Esophagus squamous epithelium (tissue), 5 donors: ENCODE measurements at places on chromosomes 3 and 15.

GRCh38 chr3:138389144-138389601 is 40.8 kb downstream of the MRAS start:
- DNase-seq: no peak

DNA sequence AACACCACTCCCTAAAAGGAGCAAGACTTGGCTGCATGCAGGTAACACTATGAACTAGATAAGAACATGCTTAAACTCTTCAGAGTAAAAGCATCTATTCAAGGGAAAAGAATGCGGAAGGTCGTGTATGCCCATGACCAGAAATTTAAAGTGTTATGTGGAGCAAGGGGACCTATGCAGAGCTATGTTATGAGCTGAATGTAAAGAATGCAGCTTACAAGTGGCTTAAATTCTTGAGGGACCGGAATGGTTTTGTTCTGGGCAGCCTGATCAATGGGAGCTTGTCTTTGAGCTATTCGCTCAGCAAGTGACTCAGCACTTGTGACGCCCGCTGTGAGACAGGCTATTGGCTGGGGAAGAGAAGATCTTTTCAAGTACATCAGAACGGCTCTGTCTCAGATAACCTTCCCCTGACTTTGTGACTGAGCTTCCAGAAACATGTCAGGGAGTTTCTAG is 367.5 kb upstream of the THBS1 start:
- no peak for DNase-seq

GRCh38 chr15:40929660-40930429 is 705 bp downstream of the DLL4 start:
- no peak for DNase-seq

GRCh38 chr15:60364612-60364924 is 33.2 kb downstream of the ANXA2 start:
- no peak for DNase-seq

GRCh38 chr15:66151809-66152208 is 101.7 kb downstream of the MEGF11 start:
- DNase-seq: no peak

DNA sequence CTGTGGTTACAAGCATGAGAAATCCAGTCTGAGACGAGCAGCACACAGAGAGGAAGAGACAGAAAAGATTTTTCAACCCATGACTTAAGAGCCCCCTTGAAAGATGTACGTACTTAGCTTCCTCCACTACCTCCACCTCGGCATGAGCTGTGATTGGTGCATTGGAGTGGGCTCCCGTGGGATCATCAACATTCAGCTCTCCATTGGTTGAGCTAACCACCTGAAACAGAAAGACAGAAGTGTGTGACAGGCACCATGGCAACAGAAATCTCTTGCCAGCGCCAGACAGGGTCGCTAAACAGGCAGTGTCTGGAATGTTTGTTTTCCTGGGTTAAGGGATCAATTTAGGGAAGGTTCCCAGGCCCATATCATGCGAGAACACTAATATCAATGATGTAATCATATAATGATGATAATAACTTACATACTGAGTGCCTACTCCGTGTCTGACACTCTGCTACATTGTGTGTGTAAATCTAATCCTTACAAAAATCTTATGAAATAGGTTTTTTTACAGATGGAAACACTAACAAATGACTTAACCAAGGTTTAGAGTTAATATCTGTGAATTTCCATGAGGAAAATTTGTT is 17.5 kb upstream of the PPIB start:
- DNase-seq: no peak

- no peak for DNase-seq
Measured at GRCh38 chr3:45870099-45870498, 16.2 kb upstream of the CCR9 start.

DNA sequence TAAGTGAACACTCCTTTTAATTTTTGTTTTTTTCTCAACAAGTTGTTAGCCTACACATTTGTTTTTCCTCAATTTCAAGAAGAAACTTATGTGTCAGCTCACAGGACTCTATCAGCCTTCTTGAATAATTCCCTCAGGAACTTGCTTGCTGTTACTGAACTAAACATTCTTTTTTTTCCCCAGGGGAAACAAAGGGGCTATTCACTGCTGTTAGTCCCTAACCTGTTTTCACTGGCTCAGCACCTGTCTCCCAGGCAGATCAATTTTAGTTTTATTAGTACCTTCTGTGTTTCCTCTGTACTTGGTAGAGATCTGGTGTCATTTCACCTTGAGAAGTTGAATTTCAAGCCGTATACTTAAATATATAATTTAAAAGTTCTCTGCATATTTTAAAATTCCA is 644.6 kb downstream of the CADM2 start:
- DNase-seq: no peak

DNA sequence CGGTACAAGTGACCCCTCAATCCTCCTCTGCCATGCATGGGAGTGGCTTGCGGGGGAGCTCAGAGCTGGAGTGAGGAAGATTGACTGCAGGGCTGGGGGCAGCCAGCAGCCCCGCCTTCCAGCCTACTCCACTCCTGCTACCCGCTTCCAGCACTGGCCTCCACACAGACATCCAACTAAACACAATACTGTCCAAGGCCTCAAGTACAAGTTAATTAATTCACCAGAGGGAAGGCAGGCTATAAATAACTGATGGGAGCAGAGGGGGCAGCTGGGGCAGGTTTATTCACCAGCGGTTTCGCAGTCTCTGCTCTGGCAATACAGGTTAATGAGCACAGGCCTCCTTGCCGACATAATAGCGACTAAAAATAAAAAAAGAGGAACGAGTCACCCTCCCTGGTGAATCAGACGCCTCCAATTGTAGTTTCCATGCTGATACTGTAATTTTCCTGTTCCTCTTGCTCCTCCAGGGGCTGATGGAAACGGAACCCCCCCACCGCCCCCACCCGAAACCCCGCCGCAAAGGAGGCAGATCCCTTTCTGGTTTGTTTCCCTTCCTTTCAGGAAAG is 166.4 kb upstream of the TLE3 start:
- DNase-seq: no peak

DNA sequence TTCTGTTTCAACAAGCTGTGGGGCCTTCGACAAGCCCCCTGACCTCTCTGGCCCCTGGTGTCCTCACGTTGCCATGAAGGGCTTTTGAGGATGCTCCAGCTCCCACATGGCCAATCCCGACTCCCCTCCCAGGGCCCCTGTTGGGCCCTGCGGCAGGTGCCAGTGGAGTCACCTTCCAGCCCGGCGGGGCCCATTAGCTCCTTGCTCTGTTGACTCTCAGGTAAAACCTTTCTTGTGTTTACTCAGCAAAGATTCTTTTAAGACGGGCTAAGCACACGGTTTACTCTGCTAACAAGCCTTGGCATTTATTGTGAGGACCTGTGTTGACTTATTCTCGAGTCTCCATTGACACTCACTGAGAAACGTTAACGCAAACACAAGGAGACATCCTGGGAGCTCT is 15.0 kb downstream of the RPLP1 start:
- no peak for DNase-seq

DNA sequence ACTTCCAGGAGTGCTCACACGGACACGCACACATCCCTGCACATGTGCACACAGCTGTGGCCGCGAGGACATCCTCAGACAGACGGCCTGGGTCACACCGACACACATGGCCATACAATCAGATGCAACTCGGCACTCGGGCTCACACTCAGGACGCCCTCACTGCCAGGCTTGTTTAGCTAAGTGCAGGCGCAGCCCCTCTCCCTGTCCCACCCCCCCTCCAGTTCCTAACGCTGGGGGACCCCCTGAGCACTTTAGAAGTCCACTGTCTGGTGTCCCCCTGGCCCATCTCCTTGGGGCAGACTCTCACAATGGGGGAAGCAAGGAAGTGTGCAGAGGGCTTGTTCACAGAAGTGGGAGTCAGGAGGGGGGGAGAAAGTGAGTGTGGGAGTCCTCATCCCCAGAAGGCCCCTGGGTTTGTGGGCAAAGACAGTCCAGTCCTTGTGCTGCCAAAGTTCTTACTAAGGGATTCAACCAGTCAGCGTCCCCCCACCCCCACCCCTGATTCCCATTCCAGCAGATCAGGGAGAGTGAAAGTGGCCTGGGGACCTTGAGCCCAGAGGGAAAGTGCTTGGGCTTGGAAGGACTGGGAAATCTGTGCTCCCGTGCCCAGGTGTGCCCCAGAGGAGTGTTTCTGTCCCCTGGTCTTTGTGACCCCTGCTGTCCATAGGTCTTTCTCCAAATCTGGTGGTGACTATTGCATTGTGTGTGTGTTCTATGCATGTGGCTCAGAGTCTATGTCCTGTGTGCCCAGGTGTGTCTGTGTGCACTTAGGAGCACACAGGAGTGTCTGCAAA is 767 bp upstream of the GATA2 start:
- no peak for DNase-seq

GRCh38 chr3:87307805-87308204 is 31.4 kb upstream of the POU1F1 start:
- no peak for DNase-seq

- DNase-seq: no peak
Measured at GRCh38 chr15:74396445-74397238, 29.2 kb upstream of the CYP11A1 start.

DNA sequence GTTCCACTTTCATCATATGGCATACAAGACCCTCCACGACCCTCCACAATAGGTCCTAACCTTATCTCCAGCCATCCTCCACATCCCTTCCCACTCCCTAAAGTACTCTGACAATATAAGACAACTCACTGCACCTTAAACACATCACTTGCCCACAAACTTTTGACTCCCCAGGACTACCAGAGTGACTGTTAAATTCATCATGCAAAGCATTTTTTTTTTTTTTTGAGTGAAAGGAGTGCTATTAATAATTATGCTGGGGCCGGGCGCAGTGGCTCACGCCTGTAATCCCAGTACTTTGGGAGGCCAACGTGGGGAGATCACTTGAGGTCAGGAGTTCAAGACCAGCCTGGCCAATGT is 55.8 kb downstream of the OSBPL10 start:
- DNase-seq: no peak

DNA sequence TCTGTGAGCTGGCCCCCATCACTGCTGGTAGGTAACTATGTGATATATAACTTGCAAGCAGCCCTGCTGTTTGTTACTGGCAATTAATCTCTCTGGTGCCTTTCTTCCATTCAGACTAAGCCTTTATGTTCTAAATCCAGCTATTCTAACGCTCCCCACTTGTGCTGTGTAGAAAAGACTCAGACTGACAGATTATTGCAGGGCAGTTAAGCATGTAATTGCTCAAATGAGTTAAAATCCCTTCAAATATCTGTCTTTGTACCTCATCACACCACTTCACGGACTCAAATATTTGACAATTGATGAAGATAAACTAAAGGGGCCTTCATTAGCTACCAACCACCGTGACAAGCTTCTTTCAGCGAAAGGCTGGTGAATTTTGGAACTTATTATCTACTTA is 416.2 kb downstream of the NR2F2 start:
- no peak for DNase-seq

DNA sequence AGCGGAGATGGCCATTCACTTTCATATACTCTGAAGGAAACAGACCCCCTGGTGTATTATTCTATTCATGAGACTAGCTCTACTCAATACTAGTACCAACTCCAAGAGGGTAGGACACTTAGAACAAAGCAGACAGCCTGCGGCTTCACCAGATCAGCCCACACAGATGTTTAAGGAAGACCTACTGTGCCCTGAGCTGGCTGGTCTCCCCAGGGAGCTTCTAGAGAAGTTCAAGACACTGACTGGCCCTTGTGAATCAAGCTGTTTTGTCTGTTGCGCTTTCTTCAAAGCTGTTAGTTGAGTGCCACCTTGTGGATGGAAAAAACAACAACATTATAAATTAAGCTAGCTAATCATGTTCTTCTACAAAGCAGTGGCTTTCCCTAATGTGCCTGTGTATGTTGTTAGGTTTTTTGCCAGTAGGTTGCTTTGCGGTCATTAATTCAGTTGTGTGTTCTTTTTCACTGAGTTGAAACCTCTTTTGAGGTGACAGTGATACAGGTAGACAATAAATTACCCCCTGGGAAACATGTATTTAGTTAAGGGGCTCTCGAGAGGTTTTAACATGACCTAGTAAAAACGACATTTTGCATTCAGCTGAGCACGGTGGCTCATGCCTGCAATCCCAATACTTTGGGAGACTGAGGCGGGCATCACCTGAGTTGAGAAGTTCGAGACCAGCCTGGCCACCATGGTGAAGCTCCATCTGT is 64.2 kb upstream of the MYZAP start:
- DNase-seq: peak; percentile 14

DNA sequence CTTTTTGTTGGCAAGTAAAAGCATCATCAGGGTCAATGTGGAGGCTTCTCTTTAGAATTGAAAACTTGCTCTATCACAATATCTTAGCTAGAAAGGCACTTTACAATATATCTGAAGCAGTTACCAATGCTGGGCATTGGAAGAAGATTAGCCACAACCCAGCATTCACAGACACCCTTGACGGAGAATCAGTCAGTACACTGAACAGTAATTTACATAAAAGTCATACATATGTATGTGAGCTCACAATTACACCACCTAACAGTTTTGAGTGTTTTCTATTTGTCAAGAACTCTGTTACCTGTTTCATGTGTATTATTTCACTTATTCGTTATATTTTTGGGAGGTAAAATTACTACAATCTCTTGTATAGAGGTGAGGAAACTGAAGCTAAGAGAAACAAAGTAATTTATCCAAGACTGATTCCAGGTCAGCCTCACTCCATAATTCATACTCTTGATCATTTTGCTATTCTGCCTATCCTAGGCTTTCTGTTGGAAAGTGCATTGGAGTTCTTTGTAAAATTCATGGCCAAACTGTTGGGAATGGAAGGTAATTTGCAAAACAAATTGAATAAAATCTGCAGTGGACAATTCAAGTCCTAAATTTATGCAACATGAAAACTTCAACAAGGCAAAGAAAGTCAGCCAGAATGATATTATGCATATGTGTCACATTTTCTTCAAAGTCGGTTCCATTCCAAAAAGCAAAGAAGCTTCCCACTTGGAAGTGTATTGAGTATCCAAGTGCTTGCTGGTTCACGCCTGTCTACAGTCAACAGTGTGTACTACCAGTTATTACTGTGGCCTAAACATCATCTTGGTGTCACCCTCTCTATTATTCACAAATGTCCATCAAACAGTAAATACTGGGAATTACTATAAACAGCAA is 223.7 kb upstream of the SEMA6D start:
- no peak for DNase-seq

- DNase-seq: no peak
Measured at GRCh38 chr15:24858737-24859601, 95.8 kb upstream of the SNRPN start.

- DNase-seq: no peak
Measured at GRCh38 chr3:150806185-150806835, 43.3 kb upstream of the SIAH2 start.

GRCh38 chr3:7340795-7341194 is 479.9 kb downstream of the GRM7 start:
- no peak for DNase-seq

- DNase-seq: no peak
Measured at GRCh38 chr3:28856796-28857195, 424.1 kb upstream of the RBMS3 start.

GRCh38 chr3:114333180-114333922 is 39.5 kb downstream of the TIGIT start:
- no peak for DNase-seq
